Hypothalamus (tissue), 51 donors: ENCODE measurements at places on chromosomes 16 and 17.

- DNase-seq = no peak
These were observed 379.8 kb downstream of the UTP18 start for GRCh38 chr17:51640108-51640622.

GRCh38 chr17:57517632-57518456, 227.3 kb downstream of the CCDC182 start:
- no peak for DNase-seq

- DNase-seq = no peak
These were observed 2.6 kb upstream of the SOX15 start for GRCh38 chr17:7592422-7593021.

DNA sequence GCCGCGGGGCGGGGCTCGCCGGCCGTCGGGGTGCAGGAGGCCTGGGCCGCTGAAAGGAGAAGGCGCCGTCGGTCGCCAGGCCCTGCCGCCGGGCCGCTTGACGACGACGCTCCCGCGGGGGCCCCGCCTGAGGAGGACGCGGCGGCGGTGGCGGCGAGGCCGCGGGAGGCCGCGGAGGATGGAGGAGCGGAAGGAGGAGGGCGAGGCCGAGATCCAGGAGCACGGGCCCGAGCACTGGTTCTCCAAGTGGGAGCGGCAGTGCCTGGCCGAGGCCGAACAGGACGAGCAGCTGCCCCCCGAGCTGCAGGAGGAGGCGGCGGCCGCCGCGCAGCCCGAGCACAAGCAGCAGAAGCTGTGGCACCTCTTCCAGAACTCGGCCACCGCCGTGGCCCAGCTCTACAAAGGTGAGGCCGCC, 430 bp downstream of the HAPSTR1 start:
- peak; percentile 40 for DNase-seq

- DNase-seq = no peak
These were observed 55.6 kb upstream of the LRRC37A3 start for GRCh38 chr17:64974750-64975317.

- no peak for DNase-seq
These were observed 45.8 kb downstream of the COTL1 start for GRCh38 chr16:84572096-84572495.

DNA sequence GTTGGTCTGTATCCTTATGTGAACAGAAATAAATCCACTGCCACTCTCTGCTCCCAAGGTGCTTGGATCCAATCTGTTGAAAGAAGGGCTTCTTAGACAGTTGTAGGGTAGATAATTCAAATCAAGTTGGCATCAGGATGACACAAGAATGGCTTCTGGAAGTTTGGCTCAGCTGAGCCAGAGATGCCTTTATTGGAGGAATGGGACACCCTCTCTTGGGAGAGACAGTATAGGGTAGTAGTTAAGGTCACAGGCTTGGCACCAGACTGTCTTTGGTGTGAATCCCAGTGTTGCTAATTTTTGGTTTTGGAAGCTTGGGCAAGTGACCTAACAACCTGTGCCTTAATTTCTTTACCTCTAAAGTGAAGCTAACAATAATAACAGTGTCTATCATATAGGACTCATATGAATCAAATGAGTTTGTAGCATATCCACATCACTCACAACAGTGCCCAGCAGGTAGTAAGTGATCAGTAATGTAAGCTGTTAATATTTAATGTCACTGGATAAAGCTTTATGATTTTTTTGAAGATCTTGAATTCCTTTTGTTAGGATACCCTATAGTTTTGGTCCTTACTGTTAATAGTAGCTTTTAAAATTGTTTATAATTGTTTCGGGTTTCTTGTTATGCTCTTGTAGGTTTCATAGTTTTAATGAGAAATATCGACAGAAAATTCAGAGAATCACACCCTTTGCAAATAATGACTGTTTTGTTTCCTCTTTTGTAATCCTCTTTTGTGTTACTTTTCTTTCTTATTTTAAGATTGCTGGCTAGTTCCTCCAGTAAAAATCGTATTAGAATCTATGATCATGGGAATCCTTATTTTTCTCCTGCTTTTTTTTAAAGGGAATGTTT, 19.1 kb downstream of the ZNRF1 start:
- DNase-seq = no peak

GRCh38 chr17:76540381-76541300, 797 bp downstream of the PRCD start:
- DNase-seq = peak; percentile 95

DNA sequence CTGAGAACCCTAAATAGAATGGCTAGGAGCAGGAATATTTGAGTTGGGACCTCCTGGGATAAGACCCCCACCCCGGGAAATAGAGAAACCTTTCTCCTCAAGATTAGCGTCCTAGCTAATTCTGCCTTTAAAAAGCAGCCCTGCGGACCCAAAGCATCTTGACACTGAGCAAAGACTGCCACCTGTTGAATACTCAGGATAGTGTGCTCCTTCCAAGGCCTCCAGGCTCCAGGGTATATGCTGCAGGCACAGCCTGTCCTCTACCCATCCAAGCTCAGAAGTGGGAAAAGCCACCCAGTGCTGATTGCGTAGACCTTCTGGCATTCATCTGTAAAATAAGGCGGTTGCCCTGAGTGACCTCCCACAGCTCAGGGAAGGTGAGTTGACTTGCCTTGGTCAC, 456.2 kb upstream of the DYNLRB2 start:
- DNase-seq = peak; percentile 6

GRCh38 chr17:71068408-71068750, 899.0 kb downstream of the KCNJ2 start:
- no peak for DNase-seq

DNA sequence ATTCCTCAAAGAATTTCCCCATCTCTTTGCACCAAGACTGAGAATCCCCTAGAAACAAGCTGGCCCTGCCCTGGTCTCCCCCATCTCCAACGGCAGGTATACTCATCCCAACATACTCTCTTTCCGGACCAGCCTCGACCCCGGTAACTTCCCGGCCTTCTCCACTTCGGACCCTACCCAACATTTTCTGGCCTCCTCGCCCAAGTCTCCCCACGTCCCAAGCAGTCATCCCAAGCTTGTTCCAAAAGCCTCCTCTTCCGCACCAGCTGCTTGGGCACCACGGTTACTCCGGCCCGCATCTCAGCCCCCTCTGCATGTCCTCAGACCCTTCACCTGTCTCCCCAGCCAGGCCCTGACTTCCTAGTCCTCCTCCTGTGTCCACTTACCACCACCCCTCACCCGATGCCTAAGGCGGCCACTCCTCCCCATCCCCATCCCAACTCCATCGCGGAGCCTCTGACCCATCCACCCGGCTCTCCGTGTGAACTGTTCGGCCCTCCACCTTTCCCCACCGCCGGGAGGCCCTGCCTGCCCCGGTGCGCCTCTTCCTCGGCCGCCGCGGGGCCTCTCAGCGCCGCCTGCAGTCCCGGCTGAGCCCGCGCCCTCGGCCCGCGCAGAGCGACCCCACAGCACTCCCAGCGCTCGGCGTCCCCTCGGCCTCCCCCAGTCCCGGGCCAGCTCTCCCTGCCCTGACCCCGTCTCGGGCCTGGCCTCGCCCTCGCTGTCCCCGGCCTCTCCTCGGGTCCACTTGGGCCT, 994 bp downstream of the PITPNA start:
- DNase-seq = no peak

GRCh38 chr16:46911650-46912049, 27.5 kb downstream of the GPT2 start:
- DNase-seq = no peak

DNA sequence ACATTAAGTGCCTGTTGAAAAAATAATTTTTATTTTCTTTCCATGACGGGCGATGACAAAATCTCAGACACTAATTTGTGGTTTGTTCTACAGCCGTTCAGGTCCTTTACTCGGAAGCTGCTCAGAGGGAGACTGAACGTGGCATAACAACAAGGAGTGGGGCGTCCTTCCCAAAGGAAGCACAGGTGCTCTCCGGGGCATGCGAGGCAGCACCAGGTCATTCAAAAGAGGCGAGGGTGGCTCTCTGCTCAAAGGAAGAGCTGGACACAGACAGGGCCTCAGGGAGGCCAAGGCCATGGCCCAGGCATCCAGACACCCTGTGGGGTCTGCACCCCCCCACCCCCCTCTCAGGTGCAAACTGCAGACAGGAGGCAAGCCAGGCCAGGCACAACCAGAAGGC, 16.2 kb downstream of the UNKL start:
- DNase-seq = no peak

DNA sequence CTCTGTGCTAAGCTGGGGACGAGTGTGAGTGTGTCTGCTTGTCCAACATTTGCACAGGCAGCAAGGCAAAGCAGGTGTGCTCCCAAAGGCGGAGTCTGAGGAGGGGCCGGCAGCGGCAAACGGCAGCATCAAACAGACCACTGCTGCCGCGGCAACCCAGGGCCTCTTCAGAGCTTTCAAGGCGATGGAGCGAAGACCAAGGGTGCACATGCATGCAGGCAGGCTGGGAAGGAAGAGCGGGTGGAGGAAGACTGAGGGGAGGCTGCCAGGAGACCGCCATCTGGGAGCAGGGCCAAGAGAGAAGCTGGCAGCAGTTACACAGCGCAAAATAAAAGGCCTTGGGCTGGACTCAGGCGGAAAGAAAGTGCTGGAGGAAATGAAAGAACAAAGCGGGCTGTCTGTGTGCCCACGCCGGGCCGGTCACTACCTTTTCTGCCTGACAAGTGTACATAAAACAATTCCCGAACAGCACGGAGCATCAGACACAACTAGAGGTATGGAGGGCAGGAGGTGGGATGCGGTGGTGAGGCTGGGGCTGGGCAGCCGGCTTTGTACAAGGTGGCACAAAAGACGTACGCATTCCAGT, 8.5 kb downstream of the TIMM22 start:
- DNase-seq = no peak

DNA sequence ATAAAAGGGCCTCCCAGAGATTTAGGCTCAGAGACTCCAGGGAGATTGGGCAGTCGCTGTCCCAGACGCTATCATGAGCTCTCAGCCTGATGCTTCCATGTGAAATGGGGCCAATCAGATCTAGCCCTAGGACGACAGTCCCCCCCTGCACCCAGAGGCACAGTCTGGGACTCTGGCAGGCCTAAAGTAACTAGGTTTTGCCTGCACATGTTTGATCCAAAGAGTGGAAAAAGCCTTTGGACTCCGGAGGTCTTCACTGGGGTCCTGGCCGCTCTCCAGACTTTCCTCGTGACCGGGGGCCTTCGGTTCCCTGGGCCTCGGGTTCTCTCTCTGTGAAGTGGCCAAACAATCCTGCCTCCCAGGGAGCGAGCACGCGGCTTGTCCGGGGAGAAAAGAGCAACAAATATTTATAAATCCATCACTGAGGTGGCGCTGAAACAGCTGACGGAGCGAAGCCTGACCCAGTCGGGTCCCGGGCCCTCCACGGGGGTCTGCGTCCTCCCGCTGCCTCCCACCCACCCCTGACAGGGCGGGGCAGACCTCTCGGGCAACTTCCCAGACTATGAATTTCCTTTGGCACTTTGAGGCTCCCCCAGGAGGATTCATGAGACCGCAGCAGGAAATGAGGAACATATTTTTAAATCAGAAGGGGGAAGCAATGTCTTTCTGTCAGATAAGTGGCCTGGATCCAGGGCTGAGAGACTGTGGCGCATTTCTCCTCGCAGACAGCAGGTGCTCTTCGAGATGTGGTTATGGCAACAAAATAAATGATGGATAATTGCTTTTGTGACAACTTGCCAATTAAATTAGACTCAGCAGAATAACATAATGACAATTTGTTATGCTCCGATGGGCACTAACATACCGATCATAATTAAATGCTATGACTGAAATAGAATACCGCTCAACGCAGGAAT, 38.9 kb downstream of the MRPS23 start:
- DNase-seq = no peak

- DNase-seq = peak; percentile 51
These were observed 9.4 kb upstream of the TEDC2 start for GRCh38 chr16:2450535-2450934.

DNA sequence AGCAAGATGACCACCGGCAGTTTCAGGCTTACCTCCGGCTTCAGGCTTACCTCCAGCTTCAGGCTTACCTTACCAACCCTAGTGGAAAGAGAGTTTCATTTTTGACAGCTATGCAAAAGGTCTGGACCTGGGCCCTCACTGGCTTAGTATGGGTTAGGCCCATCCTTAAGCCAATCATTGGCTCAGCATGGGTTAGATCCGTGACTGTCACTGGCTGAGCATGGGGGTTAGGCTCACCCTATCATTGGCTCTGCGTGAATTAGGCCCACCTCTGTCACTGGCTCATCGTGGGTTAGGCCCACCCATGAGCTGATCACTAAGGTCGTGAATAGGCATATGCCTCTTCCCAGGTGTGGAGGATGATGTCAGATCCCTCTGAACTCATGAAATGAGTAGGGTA, 8.1 kb downstream of the NDE1 start:
- DNase-seq = no peak

GRCh38 chr17:1515640-1516387, 598 bp downstream of the INPP5K start:
- DNase-seq = no peak

- no peak for DNase-seq
These were observed 13.6 kb downstream of the RHOT1 start for GRCh38 chr17:32155896-32156295.

- DNase-seq = peak; percentile 34
These were observed at the start of gene SRCIN1 for GRCh38 chr17:38605841-38606645. TSS of gene SRCIN1 (minus strand) at chr17:38605952. CDS start at chr17:38605705, 247 bp downstream.

GRCh38 chr17:32803544-32803943, 73.4 kb downstream of the MYO1D start:
- DNase-seq = no peak

DNA sequence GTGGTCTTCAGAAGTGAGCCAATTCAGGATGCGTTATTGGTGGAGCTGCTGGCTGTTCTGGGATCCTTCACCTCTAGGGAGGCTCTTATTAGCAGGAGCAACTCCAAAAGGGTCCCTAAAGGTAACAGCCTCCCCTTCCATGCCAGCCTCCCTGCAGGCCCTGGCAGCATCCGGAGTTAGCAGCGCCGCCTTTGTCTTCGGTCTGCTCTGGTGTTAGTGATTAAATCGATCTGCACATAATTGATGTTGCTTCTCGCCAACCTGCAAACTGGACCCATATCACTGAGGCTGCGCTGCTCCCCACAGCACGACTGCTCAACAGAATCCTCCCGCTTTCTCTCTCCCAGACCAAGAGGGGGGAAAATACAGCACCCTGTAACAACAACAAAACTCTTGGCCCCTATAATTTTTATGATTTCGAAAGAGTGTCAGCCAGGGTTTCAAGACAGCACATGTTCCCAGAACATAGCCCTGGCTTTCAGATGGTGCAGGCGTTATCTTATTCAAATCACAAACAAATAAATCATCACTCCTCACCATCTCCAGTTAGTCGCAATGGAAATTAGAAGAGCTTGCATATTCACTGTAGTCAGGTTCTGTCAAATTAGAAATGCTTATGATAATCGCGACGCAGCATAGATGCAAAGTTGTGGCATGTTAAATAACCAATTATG, 76.0 kb downstream of the IRX3 start:
- no peak for DNase-seq
